Activated CD8-positive, alpha-beta memory T cell treated with anti-CD3 and anti-CD28 coated beads for 1 hour (primary cell): ENCODE measurements at places on chromosomes 3 and 15.

DNA sequence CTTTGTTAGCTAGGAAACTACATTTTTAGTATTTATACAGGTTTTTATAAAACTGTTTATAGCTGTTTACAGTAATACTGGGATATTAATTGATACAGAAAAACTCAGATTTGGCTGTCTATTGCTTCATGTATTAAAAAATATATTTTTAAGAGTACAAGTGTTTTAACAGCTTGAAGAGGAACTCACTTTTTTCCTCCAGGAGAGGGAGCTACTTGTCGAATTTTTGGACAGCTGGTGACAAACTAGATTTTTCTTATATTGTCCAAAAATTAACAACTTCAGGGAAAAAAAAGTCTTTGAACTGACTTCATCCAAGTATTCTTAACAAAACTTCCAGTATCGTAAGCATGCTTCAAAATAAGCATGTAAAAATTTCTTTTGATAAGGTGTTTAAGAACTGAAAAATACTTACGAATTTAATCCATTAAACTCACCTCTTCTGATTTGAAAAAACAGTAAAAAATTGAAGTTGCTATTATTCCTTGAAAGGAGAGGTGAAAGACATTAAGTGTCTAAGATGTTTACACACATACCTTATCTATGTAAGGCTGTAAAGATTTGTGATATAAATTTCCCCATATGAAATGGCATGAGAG lies 4.0 kb downstream of the DIPK2A start:
- DNase-seq, result no peak

DNA sequence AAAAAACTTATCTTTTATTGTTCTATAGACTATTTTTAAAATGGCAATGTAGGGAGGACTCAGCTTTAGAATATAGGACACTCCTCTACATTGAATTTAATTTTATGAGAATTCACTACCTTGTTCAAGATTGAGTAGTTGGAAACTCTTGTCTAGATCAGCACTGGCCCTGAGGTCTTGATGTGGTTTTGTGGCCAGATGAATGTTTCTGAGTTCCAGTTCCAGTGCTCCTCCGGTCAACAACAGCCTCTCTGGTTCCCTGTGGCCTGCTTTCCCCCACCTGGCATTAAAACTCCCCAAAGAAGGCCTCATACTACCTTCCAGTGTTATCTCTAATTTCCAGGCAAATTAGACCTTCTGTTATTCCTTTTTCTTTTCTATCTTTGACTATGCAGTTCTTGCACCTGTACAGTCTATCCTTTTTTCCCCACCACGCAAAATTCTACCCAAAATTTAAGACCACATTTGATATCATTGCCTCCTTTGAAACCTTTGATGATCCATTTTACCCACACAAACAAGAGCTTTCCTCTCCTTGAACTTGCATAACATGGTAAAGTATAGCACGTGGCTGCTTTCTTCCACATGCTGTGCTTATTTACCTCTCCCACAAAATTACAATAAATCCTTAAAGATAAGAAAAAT lies 9.6 kb upstream of the ANP32A start:
- DNase-seq, result no peak

- DNase-seq, result no peak
These were observed 103.1 kb downstream of the KLHL25 start for GRCh38 chr15:85691350-85692240.

DNA sequence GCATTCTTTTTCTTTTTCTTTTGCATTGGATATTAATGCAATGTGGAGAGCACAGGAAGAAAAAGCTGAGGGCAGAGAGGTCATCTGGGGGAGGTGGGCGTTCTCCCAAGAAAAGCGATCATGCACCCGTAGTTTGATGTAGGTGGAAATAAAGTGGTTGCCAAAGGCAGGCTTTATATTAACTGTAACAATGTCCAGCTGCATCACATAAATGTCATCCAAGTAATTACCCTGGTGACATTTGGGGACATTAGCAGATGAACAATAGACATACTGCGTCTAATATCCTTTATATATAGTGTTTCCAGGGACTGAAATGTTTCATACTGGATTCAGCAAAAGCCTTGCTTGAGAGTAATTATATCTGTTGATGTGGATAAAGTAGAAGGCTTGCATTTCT lies 135.5 kb downstream of the CNTN6 start:
- no peak for DNase-seq

DNA sequence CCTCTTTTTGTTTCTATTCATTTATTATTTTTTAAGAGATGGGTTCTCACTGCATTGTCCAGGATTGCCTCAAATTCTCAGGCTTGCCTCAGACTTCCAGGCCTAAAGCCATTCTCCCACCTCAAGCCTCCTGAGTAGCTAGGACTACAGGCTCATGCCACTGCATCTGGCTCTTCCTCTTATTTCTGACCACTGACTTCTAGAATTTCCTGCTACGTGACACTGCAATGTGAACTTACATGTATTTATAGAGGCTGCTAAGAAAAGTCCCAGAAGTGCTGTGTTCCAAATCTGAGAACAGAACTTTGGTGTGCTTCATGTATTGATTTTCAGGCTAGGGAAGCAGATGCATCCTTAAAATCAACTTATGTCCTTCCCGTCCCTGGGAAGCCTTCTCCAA lies 407.4 kb downstream of the RSL24D1 start:
- no peak for DNase-seq

DNA sequence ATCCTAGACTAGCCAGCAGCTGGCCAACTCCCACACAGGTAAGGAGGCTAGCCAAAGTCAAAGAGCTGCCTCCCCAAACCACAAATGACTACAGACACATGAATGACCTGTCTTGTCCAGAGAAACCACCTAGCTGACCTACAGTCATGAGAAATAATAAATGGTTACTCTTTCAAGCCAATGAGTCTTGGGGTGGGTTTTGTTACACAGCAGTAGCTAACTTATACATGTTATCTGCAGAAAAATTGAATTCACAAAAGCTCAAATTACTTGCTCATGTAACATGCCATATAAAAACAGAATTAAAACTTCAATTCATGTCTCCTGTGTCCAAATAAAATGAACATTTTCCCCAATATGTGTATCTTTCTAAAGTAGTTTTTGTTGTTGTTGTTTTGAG lies 307.4 kb upstream of the NR2F2 start:
- no peak for DNase-seq

DNA sequence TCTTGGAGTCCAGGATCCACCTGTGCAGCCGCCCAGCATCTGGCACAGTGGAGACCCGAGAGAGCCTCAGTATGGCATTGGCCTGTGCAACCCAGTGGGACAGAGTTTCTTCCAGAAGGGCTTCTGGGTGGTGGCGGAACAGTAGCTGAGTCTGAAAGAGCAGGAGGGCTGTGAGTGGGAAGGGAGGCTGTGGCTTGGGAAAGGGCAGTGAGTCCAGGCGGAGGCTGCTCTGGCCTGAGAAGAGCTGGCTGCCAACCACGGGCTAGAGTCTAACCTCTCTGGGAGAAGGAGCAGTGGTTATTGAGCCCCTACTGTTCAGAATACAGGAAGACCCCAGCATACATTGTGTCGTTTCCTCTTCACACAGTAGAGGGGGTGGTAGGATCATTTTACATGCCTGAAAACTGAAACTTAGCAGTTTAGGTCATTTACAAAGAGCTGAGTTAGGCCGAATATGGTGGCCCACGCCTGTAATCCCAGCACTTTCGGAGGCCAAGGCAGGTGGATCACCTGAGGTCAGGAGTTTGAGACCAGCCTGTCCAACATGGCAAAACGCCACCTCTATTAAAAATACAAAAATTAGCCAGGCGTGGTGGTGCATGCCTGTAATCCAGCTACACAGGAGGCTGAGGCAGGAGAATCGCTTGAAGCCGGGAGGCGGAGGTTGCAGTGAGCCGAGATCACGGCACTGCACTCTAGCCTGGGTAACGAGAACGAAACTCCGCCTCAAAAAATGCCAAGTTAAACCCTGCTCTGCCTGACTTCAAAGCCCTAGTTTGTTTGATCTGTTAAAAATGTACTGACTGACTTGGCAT lies 3.2 kb downstream of the AEN start:
- no peak for DNase-seq

DNA sequence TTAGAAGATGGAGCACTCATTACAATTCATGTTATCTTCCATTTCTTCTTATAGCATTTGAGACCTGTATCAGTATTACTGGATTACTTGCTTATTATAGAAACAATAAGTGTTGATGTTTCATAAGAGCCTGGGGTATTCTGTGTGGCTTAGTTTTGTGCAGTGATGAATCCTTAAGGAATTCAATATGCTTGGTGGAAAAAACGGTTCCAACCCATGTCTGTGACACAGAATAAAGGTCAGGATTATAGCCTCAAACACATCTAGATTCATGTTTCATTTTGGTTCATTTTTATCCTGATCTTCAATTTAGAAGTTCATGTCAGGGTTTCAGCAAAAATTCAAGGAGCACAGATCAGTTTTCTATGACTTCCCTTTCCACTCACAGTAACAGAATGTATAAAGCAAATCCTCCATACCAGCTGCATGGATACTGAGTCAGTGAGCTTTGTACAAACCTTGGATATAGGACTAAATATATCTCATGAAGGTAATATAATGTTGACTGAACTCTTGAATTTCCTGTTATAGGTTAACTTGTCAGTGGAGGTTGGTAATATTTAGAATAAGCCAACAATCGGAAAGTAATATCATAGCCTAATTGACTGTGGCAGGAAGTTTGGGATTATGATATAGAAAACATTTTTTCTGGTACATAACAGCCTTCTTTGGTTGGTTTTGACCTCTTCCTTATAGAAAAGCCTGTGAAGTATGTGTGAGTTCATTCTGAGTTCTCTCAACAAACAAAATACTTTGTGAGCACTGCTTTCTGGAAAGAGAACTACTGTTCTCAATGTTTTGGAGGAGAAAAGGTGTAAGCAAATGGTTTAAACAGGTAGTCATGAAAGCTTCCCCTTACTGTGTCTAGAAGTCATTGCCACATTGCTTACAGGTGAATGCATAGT lies 218.2 kb upstream of the TPM1 start:
- no peak for DNase-seq

- no peak for DNase-seq
These were observed at the start of gene CLDN11 for GRCh38 chr3:170418422-170419398. TSS of gene CLDN11 (plus strand) at chr3:170418868. CDS start at chr3:170419067, 199 bp downstream.

DNA sequence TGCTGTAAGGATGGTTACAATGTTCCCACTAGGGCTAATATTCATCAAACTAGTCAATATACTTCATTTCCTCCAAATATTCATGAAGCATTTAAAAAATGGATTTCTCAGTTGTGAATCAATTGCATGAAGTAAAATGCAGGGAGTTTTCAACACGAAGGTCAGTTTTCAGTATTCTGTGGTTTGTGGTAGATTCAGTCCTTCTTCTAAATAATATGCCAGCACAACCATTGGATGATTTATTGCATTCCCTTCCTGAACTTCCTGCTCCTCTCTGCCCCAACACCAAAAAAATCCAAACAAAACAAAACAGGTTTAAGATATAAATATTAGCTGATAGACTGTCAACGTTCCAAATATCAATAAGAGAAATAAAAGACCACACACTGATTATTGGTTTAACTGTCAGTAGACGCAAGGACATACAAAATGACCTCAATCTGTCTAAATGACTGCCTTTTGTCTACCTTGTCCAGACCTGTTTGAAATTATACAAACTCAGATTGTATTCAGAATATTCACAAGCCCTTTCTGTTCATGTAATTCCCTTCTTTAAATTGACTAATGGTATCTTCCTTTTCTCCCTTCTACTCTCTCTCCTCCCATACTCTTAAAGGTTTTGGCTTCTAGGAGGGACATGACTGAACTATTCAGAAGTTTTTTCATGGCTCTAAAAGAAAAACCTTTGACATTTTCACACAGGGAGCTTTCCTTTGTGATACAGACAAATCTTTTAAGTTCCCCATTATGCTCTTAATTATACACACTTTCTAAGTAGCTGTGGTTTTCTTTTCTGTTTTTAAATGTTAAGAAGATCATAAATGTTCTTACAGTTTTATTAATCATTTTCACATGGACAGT lies 92.6 kb upstream of the STT3B start:
- no peak for DNase-seq

- no peak for DNase-seq
These were observed 144.1 kb upstream of the UBE3A start for GRCh38 chr15:25582886-25583285.

- DNase-seq, result no peak
These were observed 10.8 kb upstream of the MFSD1 start for GRCh38 chr3:158790901-158791589.

GRCh38 chr3:21544076-21544462 lies 206.9 kb downstream of the ZNF385D start:
- no peak for DNase-seq

DNA sequence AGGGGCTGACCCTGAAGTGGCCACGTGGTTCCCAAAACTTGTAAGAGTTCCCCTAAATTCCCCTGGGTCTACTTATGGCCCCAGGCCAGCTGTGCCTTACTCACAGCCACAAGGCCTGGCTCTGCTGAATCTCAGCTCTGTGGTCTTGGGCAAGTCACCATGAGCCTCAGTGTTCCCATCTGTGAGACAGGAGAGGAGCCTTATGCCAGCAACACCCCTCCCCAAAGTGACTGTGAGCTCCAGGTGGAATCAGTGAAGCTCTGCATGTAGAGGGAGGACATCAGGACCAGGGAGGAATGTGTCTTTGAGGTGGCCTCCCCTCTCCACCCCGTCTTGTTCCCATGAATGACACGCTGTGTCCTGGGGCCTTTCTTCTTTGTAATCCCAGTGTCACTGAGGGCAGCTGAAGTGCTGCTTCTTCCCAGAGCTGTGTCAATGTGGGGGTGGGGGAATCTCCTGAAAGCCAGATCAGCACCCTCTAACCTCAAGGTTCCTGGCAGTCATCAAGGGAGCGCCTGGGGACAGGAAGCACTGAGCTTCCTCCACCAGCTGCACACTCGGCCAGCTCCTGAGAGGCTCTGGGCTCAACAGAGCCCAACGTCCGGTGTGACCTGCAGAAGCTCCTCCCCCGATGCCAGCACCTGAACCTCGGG lies 258.9 kb downstream of the UACA start:
- no peak for DNase-seq

DNA sequence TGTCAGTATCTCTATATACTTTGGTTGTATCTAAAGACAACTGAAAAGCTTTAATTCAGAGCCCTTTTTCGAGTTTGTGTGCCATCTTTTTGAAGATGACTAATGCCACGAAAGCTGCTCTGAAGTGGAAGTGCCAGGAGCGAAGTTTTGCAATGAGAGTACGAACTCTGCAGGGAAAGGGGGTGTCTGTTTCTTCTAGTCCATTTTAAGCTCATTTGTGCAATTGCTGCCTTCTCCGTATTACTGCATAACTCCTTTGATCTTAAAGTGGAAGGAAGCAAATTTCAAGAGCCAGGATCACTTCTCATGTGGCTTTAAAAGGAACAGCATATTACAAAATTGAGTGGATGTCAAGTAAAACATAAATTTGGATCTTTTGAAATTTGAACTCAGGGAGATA lies 245.3 kb downstream of the FEZF2 start:
- DNase-seq, result no peak

DNA sequence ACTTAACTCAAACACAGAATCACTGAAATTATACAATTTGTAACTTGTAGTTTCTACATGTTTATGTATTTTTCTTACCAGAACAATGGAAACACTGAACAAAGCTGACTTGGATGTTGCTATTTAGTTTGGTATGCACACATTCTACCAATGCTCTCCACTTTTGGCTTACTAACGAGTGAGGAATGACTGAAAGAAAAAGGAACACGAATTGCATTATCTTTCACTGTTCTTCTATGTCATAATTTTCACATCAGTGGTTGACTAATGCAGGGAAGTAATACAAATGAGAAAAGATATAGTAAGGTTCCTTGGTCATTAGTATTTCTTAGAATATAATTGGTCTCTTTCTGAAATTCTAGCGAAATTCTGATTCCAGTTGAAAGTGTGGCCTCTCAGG lies 9.8 kb upstream of the CNTN3 start:
- no peak for DNase-seq

- DNase-seq, result no peak
These were observed 37.0 kb downstream of the OPA1 start for GRCh38 chr3:193630005-193630404.
